ENCODE measurements at places on chromosomes 16 and 17.
A peak's percentile ranks its signal among the peaks of the same experiment; 100 is the strongest.

GRCh38 chr16:78866521-78866920, 734.0 kb downstream of the MAF start:
- DNase-seq = peak; percentile 51

DNA sequence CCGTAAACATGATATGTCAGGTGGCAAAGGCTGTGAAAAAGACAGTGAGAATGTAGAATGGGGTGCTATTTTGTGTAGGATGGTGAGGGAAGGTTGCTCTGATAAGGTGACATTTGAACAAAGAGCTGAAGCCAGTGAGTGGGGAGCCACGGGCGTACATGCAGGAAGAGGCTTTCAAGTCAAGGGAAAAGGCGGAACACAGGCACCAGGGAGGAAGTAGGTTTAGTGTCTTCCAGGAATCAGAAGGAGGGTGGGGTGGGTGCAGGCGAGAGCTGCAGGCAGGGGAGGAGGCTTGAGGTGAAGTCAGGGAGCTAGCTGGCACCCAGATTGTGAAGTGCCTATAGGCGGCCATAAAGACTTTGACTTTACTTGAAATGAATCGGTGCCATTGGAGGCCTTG, 14.1 kb downstream of the ZFP90 start:
- no peak for DNase-seq

GRCh38 chr17:82468692-82469091, 10.2 kb downstream of the NARF start:
- no peak for DNase-seq

DNA sequence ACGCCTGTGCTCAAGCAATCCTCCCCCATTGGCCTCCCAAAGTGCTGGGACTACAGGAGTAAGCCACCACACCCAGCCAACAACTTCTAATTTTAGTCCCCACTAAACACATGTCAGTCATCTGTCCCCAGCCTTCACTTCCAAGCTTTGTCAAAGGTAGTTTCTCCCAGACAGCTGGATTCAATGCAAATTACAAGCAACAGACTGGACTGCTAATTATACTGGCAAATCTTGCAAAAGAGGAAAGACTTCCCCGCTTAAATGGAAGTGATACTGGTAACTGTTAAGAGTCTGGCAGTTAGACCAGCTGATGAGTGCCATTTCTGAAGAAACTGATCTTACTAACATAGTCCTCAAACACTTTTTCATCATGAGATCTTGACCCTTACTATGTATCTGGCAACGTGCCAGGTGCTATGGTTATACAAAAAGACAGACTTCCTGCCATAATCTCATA, 8.2 kb upstream of the GGA2 start:
- no peak for DNase-seq

GRCh38 chr16:69717066-69717465, 9.3 kb downstream of the NQO1 start:
- DNase-seq = no peak

DNA sequence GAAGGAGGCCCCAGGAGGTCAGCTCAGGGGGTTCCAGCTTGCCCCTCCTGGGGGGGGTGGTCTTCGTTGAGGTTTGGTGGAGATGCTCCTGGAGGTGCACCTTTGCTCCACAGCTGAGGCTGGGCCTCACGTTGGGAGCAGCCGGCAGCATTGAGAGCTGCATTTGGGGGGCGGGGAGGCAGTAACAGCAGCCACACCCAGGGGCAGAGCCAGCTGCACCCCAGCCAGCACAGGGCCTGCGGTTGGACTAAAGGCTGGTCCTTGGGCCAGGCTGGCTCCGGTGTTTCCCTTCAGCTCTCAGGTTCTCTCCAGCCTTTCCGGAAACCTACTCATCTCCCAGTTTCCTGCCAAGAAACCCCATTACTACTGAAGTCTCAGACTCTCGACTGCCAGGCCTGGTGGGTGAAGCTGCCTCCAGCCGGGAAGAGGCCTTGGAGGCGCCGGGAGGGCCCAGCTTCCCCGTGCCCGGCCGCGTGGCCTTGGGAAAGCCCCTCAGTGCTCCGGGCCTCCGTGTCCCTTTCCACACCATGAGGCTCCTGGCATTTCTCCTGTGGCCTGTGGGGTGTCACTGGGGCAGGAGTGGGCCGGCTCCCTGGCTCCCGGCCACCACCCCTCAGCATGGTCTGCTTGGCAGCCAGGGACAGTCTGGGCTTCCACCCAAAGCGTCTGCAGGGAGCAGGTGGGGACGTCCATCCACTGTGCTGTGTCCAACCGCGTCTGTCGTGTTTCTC, 14.0 kb upstream of the BAIAP2 start:
- no peak for DNase-seq

- no peak for DNase-seq
Observed at GRCh38 chr16:82522026-82522425, 104.7 kb upstream of the CDH13 start.

DNA sequence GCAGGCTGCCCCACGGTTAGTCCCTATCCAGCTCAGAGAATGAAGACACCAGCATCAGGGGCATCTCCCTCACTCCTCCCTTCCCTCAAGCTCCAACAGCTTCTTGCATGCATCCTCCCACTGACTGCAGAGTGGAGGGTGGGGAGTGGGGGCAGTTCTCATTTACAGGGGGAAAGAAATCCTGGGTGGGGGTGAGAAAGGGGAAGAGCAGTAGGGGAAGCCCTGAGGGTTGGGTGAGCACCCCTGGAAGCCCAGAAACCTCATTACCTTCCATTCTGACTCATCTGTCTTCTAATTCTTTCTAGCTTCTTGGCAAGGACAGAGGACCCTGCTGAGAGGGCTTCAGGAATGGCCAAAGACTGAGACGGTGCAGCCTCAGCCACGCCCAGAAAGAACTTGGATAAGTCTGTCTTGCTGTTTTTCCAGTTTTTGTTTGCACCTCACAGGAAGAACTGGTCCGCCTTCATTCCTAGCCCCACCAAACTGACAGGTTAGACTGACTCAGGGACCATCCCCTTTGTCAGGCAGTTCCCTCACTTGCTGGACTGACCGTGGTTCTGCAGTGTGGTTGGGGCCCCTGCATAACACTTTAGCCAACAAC, 52.5 kb upstream of the WSB1 start:
- DNase-seq = peak; percentile 93

DNA sequence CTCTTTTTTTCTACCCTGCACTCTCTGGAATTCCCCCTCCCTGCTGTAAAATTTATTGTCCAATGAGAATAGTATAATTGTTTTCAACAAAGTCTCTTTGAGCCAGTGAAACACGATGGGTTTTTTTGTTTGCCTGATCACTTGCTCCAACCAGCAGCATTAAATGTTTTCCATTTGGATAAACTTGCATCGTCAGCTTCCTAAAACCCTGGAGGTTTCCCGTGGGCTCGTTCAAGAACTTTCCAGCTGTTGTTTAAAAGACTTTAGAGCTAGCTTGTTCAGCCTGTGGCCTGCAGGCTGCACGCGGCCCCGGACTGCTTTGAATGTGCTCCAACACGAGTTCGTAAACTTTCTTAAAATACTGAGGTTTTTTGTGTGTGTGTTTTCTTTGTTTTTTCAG, 14.9 kb downstream of the NAGPA start:
- DNase-seq = no peak

DNA sequence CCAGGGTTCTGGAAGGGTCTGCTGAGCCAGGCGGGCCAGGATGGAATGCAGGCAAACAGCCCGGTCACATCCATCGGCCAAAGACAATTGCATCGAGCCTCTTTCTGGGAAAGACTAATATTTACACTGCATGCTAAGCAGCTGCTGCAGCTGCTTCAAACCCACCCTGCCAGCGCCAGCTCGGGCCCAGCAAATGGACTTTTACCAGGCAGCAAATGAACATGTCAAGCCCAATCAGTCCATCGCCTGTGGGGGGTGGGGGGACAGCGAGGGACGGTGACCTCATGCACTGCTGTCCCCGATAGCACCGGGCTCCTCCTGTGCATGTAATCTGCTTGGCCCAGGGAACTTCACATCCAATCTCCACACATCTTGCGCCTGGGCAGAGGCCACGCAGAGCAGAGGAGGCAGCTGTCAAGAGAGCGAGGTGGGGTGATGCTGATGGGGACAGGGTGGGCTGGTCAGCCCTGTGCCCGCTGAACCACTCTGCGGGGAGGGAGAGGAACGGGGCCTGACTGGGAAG, 39.4 kb upstream of the CDH5 start:
- DNase-seq = peak; percentile 25

GRCh38 chr17:76405967-76406647, 21.7 kb downstream of the SPHK1 start:
- no peak for DNase-seq

DNA sequence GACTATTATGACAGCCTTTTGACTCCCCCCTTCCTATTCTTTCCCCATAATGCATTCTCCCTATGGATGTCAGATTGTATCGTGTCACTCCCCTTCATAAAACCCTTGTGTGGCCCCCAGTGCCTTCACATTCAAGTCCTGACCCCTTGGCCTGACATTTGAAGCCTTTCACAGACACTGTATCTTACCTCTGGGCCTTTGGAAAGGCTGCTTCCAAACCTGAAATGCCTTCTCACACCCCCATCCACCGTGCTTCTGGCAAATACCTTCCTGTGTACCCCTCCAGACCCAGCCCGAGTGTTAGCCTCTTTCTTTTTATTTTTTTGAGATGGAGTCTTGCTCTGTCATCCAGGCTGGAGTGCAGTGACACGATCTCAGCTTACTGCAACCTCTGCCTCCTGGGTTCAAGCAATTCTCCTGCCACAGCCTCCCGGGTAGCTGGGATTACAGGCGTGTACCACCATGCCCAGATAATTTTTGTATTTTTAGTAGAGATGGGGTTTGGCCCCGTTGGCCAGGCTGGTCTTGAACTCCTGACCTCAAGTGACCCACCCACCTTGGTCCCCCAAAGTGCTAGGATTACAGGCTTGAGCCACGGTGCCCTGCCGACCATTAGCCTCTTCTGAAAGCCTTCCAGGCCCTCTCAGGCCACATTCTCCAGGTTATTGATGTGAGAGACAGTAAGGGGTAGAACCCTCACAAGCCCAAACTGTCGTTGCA, 2.1 kb downstream of the ARMC5 start:
- no peak for DNase-seq

DNA sequence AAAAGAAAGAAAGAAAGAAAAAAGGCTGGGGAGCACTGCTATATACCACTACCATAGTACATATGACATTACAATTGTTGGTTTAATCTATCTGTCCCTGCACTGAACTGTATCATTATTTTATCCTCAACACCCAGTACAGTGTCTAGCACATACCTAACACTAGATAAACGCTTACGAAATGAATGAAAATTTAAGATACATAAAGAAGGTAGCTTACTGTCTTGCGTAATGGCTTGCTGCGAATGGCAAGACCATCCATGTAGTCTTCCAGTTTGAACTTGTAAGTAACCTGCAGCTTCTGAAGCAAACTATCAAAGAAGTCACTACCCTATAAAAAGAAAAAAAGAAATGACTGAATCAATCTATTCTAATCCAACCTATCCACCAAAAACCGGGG, 6.6 kb downstream of the SMG6 start:
- DNase-seq = no peak

DNA sequence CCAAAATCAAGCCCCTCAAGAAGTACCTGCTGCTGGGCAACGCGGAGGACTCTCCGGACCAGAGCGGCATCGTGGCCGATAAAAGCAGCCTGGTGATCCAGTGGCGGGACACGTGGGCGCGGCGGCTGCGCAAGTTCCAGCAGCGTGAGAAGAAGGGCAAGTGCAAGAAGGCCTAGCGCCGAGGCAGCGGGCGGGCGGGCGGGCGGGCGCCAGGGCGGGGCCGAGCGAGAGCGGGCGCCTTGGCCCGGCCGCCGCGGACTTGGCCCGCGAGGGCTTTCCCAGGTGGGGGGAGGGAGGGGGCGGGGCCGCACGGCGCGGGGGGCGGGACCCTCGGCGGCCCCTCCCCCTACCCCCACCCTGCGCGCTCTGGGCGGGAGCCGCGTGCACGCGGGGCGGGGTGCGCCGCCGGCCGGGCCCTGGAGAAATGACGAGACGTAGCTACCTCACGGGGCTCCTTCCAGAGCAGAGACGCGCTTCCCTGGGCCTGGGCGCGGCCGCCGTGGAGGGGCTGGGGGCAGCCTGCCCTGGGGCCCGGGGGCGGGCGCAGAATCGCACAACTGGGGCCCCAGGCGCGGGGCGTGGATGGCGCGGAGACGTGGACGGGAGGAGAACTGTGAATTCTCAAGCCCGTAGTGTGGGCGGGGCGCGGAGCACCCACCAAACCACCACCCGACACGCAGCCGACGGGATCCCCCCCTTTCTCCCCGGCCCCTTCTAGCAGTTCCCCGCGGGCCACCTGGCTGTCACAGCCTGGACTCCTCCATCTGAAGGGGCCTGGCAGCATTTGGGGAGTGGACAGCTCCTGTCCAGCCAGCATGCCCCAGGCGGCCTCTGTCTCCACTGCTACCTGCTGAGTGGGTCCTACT, 218.7 kb downstream of the NTN1 start:
- no peak for DNase-seq

DNA sequence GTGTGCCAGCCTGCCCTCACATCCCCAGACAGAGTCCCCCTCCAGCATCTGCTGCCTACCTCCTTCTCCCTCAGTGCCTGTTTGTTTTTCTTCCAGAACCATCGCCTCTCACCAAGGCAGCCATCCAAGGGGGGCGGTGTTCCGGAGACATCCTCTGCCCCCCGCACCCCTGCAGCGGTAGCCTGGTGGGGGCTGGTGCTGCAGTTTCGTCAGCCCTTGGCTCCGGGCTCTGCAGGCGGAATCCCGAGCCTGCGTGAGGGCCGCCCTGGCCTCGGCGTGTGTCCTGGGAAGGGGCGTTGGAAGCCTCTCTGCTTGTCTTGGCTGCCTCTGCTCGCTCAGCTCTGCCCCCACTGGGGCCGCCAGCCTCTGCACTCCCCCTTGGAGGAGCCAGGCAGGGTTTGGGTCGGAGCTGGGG, 126.0 kb upstream of the CIBAR2 start:
- DNase-seq = peak; percentile 79

DNA sequence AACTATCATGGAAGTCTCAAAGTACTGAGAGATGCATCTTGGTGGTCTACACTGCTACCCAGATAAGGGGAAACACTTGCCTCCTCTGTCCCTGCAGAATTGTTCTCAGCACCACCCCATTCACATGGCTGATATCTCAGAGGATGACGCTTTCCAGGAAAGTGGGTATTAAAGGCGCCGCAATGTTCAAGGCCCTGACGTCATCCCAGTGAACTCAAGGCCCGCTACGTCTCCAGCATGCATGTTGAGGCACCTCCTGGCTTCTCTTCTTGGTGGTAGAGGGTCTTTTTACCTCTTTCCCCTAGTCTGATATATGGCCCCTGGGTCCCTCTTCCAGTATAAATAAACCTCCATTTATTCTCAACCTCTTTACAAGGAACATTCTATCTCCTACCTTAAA, 1.0 kb downstream of the OR1A1 start:
- DNase-seq = no peak

GRCh38 chr17:9900784-9901183, 4.3 kb downstream of the RCVRN start:
- DNase-seq = peak; percentile 16

- DNase-seq = no peak
Observed at GRCh38 chr17:41366070-41366469, 3.5 kb downstream of the KRT33B start.

GRCh38 chr17:1040216-1040600, 43.3 kb downstream of the TIMM22 start:
- DNase-seq = no peak

GRCh38 chr16:77219437-77219836, 20.2 kb downstream of the SYCE1L start:
- DNase-seq = no peak

GRCh38 chr16:57756424-57757325, 21.1 kb downstream of the KATNB1 start:
- DNase-seq = no peak

- DNase-seq = no peak
Observed at GRCh38 chr16:13269905-13270528, 368.6 kb downstream of the SHISA9 start.

All from ELF-1 (cell line).